ENCODE measurements at places on chromosomes 12 and 14.

- DNase-seq: no peak
These were observed 922 bp downstream of the PTPRR start for GRCh38 chr12:70919597-70920035.

DNA sequence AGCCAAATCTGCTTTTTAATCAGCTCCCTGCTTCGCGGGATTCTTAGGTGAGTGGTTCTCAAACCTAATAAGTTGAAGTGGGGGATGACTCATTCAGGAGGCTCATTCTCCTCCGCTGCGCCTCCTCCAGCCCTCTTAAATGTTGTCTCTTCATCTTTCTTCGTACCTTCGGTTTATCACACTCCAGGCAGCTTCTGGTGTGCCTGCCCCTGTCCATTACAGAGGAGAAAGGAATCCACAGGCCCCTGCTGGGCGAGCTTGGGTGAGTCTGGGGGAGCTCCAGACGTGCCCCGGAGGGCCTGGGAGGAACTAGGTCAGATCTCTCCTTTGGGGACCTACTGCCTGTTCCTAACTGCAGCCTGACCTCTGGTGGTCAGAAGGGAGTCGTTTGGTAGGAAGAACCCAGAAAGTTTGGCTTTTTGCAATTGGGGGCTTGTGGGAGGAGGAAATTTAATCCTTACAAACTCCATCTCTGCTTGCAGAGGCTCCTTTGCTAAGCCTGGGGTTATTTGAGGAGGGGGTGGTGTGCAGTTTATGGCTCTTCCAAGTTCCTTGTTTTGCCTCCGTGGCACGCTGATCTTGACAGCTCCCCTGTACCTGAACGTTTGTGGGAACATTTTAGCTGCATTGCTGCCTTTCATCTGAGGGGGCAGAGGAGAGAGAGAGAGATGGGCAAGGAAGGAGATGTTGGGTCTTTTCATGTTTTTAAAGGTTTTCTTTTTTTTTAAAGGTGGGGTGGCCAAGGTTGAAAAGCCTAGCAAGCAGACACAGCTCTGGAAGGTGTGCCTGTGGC lies 84.1 kb upstream of the GNG2 start:
- DNase-seq: no peak

- DNase-seq: no peak
These were observed 442.5 kb upstream of the RGS6 start for GRCh38 chr14:71489742-71490141.

GRCh38 chr14:95505030-95505589 lies 11.3 kb downstream of the SYNE3 start:
- no peak for DNase-seq

DNA sequence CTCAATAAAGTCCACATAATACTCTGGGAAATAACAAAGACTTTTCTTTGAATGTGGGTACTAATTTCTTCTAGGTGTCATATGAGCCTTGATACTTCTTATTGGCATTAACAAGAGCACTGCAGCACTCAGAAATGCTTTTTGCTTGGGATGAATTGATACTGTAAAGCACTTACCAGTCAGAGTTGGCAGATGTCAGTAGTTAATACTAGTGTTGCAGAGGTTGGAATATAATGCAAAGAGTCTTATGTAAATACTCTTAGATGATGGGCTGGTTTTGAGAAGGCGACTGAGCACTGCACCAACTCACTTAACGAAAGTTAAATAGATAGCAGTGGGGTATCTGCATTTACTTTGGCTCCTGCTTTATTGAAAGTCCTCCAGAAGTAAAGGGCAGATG lies 25.6 kb upstream of the MBIP start:
- no peak for DNase-seq

- DNase-seq: no peak
These were observed 341.5 kb upstream of the TMPO start for GRCh38 chr12:98173773-98174427.

- no peak for DNase-seq
These were observed 368.0 kb upstream of the PDE3A start for GRCh38 chr12:20000229-20000849.

DNA sequence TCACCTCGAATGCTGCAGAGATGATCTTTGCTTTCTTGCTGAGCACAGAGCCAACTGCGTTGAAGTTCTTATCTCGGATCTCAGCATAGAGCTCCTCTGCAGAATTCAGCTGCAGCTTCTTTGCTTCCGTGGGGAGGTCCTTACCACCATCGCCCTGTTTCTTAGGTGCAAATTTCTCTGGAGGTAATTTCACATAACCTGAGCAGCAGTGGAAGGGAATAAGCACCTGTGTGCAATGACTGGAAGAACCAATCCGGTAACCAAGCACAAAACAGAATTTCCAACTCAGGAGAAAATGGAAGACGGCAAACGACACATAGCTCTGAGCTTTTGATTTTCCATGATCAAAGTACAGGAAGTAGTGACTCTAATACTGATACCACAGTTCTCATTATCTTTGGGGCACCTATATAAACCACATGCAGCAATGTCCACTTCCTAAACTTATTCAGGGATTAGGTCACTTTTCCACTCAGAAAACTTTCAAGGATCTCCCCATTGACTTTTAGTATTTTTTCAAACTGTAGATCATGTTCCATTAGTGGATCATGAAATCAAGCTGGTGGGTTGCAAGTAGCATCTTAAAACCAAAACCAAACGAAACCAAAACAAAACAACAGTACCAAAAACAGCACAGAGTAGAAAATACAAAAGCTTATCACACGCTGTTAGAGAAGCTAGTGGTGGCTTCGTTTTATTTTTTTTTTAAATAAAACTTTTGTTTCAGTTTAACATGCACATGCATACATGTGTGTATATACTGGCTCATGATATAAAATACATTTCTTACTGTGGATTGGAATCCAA lies 18.9 kb upstream of the DIABLO start:
- DNase-seq: no peak

GRCh38 chr14:86057018-86057667 lies 527.2 kb downstream of the FLRT2 start:
- DNase-seq: no peak

DNA sequence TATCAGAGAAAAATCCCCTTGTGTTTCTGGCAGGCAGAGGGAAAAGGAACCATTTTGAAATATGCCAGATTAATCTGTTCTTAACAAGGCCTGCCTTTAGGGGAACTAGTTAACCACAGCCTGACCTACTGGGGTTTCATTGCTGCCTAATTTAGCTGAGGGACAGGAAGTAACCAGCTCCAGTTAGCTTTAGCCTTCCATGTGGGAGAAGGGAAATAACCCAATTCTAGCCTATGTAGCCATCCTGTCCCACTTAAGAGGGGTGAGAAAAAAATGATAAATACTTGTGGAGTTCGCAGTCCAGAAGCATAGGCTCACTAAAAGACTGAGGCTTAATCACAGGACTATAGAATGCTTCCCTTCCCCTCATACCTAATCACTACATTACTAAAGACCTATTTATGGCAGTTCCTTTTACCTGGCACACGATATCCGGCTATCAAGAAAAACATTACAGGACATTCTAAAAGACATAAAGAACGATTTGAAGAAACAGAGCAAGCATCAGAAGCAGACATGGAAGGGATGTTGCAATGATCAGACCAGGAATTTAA lies 22.8 kb downstream of the COX8C start:
- DNase-seq: no peak

- DNase-seq: no peak
These were observed 15.8 kb upstream of the PPM1A start for GRCh38 chr14:60233251-60233650.

DNA sequence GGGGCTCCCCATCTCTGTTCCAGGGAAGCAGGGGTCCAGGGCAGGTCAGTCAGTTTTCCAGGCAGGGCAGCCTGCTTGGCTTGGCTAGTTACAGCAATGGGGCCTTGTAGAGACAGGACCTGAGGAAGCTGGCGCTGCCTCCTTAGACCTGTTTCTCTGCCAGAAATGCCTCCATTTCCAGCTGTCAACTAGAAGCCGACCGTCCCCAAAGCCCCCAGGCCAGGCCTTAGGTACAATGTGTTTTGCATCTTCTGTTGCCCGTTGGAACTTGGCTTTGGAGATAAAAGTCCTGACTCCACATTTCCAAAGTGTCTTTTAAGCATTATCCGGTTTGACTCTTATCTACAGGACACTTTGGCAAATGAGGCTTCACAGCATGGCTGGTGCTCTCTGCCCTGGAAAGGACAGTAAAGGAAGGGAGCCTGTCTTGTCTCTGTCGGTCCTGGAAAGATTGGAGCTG lies 42.6 kb downstream of the KRT80 start:
- no peak for DNase-seq

- DNase-seq: no peak
These were observed 107.5 kb downstream of the SPTSSA start for GRCh38 chr14:34354556-34354955.

GRCh38 chr14:38788060-38788459 lies 315.0 kb downstream of the SEC23A start:
- DNase-seq: no peak

DNA sequence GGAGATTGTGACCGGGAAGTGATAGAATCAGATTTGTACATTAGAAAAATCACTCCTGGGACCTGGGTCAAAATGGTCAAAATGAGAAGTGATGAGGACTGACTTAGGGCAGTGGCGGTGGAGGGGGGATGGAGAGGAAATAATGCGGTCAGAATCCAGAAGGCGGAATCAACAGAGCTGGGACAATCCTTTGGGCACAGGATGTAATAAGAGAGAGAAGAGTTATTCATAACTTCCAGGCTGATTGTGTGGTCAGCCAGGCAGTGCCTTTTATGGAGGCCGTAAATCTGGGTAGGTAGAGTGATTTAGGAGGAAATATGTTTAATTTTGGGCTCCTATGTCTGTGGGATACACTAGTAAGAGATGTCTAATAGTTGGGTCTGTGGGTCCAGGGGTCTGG lies 21.6 kb downstream of the FBXL14 start:
- DNase-seq: no peak

DNA sequence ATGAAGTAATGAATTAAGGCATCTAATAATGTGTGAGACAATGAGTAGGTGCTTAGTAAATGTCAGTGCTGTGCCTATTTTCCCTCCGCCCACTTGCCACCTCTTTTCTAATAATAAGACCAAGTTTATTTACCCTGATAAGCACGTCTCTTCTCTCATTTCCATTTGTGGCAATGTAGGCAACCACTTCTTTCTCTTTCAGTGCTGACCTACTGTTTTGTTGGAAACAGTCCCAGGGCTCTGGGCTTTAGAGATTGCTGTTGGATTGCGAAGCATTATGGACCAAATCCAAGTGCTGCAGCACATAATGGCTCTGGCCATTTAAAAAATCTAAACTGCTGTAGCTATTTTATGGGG lies 141.3 kb upstream of the PLEKHG7 start:
- DNase-seq: no peak

DNA sequence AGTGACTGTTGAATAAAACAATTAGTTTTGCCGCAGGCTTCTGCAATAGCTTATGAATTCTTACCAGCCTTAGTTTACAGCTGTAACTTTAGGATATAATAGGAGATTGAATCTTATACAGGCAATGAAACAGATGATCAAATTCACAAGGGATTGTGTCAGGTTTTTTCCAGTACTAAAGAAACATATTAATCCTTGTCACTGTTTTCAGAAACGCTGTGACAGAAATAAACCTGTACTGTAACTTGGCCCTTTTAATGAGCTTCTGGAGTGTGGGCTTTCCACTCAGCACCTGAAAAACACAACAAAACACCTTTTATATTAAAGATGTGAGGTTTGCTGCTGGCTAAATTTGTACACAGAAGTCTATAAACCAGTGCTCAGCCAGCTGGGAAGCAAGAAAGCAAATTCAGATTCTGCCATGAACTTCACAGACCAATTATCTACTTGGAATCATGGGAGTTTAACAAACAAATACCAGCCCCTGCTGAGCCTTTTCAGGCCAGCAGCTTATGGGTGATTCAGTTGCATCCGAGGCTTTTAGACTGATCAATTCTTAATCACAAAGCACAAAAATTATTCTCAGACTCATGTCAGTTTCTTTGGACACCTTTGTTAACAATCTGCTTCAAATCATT lies 109.5 kb downstream of the FOXG1 start:
- no peak for DNase-seq

DNA sequence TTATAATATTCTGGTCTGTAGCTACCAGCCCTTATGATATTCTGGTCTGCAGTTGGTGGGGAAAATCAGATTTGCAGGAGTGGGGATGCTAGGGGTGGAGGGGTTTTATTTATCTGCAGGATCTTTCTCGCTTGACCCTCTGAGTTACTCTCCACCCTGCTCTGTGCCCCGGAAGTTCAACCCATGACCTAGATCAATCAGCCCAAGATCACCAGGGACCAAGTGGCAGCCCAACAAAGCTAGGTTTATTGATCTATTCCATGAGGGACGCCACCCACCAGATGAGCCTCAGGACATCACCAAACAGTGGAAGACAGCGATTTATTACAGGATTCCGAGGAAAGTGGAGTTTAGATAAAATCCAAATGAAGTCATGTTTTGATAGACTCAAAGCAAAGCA lies 25.8 kb upstream of the C12orf76 start:
- no peak for DNase-seq

Measured in T follicular helper cell (primary cell).